Muscle of leg (tissue), 16 donors: ENCODE measurements at places on chromosomes 2 and 18. TPM values are rescaled to one million over a fixed set of nuclear protein-coding genes. Genes with fewer than 3 reads are reported as not detected.
A peak's percentile ranks its signal among the peaks of the same experiment; 100 is the strongest.

DNA sequence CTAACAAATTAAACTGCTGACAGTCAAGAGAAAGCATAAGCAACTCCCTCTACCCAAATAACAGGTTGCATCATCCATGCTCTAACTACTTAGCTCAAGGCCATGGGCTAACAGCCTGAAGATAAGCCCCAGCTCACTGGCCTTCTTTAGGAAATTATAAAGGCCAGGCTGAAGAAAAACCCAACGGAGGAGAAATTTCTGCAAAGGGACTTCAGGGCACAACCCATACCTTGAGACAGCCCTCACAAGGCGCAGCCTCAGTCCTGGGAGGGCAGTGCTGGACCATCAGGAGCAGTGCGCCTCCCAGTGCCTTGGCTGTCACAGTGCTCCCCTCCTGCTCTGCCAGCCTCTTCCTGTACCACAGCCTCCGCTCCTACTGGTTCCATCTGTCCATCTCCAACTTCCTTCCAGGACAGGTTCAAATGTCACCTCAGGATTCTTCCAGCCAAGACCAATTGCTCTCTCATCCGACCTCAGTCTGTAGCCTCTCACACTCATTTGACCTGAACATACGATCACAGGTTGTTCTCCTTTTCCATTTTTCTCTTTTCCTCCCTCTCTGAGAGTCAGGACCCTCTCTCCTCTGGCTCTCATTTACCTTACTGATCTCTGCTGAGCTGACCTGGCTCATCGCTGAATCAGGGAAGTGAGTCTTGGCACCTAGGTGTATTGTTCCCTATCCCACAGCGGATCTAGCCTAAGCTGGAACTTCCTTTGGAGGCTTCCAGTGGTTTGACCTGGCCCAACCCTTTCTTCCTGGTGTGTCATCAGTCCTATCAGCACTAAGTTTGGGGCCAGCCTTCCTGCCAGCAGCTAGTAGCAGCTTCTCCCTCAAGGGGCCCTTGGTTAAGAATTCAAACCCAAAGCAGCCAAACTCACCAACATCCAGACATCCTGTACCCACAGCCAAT lies 1.9 kb downstream of the MCFD2 start:
- no peak overlapping the region for H3K27ac ChIP-seq
- no peaks in the 10 kb centered on the region for H3K27me3 ChIP-seq
- no peak overlapping the region for H3K4me3 ChIP-seq

SERPINB12 gene
- polyA plus RNA-seq: 0.43 TPM

DNA sequence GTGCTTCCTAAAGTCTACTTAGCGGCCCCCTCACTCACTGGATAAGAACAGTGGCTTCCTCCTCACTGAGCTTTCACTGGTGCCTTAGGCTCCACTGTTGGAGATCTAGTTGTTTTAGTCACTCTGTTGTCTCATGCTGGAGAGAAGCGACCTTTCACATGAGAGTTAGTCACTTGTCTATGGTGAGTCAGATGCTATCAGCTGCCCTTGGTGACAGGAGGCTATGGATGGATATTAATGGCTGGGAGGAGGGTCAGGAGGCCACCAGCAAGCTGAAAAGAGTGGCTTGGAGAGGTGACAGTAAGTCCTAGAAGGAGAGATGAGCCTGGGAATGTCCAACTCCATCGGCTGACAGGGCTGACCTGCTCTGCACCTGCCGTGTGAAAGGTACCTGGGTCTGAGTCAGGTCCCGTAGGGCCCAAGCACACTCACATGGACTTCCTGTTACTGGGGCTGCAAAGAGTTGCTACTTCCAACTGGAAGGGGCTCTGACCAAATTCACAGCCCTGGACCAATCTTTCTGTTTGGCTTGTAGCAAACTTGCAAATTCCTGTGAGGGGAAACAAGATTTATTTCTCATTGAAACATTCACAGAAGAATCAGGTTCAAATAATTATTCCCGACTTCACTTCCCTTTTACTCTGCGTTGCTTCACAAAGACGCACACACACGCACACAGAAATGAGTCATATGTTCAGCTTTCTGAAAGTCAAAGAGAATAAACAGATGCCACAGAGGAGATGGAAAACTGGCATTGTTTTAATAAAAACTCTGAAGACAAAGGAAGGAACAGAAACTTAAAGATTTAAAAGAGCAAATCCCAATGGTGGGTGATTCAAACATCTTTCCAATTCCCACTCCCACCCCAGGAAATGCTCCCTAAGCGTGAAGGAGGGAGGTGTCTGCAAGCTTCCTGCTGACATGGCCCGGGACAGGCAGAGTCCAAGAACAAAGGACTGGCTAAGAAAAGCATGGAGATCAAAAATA lies 203.5 kb upstream of the TWIST2 start:
- peak; percentile 83 for DNase-seq
- peaks cover 2% of the 10 kb centered on the region for H3K27me3 ChIP-seq
- H3K27ac ChIP-seq: no peak overlapping the region

- no peak overlapping the region for H3K27ac ChIP-seq
- H3K4me1 ChIP-seq: no peaks in the 10 kb centered on the region
- DNase-seq: no peak
- no peaks in the 10 kb centered on the region for H3K27me3 ChIP-seq
- peaks cover 2% of the 10 kb centered on the region for H3K36me3 ChIP-seq
Observed at GRCh38 chr2:33177627-33178026, 230.9 kb downstream of the LTBP1 start.

DNA sequence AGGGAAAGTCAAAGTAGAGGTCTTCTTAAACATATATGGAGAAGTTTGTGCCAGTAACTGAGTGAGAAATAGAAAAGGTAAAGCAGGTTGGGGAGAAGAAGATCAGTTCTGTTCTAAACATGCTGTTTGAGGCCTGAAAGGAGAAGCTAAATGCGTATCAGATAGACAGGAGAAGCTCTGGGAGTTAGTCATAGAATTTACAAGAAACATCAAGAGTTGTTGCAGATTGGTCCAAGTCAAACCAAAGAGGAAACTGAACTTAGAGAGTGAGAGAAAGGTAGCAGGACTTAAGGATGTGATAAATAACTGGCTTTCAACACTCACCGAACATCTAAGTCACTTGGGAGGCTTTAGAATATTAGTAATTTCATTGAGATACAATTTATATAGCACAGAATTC lies 29.2 kb upstream of the CERS6 start:
- H3K4me3 ChIP-seq: no peak overlapping the region
- no peaks in the 10 kb centered on the region for H3K4me1 ChIP-seq
- H3K36me3 ChIP-seq: no peaks in the 10 kb centered on the region
- no peak for DNase-seq

DNA sequence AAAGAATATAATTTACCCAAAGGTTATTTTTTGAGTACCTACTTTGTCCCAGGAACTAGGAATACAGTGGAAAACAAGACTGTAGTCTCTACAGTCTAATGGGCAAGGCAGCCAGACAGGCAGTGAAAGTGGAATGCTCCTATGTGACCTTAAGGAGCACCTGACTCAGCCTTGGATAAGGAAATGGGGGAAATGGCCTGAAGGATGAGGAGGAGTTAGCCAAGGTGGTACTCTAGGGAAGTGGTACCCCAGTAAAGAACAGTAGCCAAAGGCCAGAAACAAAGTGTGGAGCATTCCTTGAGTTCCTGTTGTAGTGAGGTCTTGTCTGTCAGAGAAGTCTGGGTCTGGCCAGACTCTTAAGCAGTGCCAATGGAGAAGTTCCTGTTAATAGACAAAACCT lies 6.0 kb downstream of the ZNF397 start:
- no peak overlapping the region for H3K27ac ChIP-seq
- peaks cover 49% of the 10 kb centered on the region for H3K36me3 ChIP-seq
- no peak for DNase-seq
- no peaks in the 10 kb centered on the region for H3K27me3 ChIP-seq
- H3K4me3 ChIP-seq: no peak overlapping the region
- H3K4me1 ChIP-seq: peaks cover 2% of the 10 kb centered on the region

GRCh38 chr2:142757111-142757510 lies 120.4 kb upstream of the KYNU start:
- H3K27ac ChIP-seq: no peak overlapping the region
- no peak overlapping the region for H3K4me3 ChIP-seq
